ENCODE measurements at places on chromosomes 2 and 18.

GRCh38 chr2:38875227-38875575 is 533 bp downstream of the DHX57 start:
- DNase-seq, result no peak

DNA sequence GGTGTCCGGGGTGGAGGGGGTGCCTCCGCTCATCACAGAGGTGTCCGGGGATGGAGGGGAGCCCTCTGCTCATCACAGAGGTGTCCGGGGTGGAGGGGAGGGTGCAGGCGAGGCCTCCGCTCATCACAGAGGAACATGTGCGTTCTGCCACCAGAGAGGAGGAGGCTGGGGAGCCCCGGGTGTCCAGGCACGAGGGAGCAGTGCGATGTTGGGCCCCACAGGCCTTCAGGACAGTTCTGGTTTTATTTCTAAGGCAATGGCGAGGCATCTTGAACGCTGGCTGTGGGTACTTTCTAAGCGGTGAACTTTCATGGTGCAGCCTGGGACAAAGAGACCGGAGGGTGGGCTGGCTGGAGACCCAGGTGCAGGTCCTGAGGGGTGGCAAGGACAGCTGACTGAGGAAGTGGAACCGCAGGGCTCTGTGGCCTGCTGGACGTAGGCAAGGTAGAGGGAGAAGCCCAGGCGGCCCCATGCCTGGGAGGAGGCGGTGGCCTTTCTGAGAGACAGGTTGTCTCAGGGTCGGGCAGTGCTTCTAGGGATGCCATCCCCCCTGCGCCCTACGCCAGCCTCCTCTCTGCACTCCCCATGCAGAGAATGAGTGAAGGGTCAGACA is 196.6 kb upstream of the SALL3 start:
- DNase-seq, result no peak

DNA sequence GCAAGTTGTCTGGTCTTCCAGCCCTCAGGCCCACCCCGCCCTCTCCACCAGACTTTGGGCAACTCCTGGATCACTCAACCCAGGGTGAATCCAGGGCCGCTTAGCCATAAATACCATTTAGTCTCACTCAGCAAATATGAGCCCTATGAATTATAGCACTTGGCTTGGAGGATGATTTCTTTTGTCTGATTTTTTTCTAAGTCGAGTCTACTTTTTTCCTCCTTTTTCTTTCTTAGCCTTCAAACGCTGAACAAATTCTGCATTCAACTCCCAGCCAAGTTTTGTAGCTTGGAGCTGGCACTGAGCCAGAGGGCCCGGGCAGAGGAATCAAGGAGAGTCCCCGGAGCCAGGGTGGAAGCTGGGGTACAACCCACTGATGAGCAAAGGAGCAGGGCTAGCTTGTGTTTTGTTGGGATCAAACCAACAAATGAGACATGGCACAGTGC is 48.7 kb downstream of the SERTAD2 start:
- no peak for DNase-seq

DNA sequence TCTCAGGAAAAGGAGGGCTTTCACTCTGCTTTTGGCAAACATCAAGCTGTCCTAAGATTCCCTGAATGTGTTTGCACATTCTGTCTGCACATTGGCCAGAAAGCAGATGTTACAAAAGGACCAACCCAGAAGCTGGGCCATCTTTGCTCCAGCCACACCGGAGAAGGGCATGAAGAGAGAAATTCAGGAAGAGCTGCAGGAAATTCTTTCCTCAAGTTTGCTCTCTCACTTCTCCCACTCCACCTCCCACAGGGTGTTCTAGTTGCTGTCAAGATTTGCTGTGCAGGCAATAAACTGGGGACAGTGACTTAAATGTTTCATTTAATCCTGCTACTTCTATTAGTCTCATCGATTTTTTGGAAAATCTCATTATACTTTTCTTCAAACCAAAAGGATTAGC is 137.7 kb upstream of the UNC80 start:
- DNase-seq, result no peak

- DNase-seq, result no peak
Observed at GRCh38 chr2:102158011-102158755, 15.6 kb downstream of the IL1R1 start.

- DNase-seq, result no peak
Observed at GRCh38 chr2:155679647-155680046, 652.9 kb downstream of the NR4A2 start.

DNA sequence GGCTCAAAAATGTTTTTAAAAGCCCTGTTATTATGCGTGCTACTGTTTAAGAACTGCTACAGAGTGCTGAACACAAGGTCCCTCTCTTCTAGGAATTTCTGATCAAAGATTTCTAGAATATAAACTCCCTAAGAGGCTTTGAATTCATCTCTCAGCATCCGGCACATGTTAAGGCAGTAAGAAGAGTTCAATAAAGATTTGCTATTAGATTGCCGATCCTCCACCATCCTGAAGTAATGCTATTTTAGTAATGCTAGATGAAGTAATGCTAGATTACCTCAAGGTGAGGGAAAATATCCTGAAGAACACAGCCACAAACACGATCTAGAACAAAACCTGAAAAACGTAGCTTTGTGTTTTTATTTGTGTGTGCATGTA is 949 bp upstream of the MYL12B start:
- DNase-seq, result no peak

- no peak for DNase-seq
Observed at GRCh38 chr2:19868224-19868623, 33.6 kb downstream of the TTC32 start.

DNA sequence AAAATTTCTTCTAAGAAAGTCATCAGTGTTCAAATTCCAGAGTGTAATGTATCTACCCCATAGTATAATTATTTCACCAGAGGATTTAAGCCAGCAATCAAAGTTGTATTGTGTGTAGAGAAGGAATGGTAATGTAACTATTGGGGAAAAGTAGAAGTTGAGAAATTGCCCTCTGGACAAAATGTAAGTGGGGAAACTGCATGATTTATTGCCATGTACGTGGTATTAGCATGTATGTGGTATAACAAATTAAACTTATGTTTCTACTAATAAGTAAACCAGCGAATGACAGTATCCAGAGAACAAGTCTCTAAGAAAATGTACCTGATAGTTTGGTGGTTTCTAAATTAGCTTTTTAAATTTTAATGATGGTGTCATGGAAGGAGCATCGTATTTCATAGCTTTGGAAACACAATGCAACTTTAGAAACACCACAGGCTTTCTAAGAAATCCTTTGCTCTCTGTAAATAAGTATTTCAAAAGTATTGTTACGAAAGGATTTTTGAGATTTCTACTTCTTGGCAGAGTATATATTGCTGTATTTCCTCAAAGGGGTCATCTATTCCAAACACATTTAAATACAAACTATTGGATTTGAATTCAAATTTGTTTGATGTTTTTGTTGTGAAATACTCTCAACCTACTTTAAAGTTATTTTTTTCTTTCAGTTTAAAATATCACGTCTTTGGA is 1018.9 kb upstream of the ZEB2 start:
- DNase-seq, result no peak

DNA sequence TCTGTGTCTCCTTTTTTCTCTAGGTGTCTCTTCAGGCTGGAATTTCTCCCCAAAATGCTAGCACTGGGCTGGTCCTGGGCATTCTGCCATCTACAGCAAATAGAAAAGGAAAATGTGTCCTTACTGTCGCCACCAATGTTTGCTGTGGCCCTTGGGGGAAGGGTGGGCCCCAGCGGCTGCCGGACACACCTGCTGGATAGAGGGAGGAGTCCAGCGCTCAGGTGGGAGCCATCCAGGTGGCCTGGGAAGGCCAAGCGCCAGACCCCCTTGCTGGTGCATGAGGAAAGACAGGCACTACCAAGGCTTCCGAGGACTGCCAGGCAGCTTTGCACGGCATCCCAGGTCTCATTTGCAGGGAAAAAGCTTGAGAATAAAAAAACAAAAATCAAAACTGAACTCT is 147.7 kb upstream of the GATA6 start:
- no peak for DNase-seq

- no peak for DNase-seq
Observed at GRCh38 chr18:76361219-76361618, 133.8 kb downstream of the ZNF516 start.

DNA sequence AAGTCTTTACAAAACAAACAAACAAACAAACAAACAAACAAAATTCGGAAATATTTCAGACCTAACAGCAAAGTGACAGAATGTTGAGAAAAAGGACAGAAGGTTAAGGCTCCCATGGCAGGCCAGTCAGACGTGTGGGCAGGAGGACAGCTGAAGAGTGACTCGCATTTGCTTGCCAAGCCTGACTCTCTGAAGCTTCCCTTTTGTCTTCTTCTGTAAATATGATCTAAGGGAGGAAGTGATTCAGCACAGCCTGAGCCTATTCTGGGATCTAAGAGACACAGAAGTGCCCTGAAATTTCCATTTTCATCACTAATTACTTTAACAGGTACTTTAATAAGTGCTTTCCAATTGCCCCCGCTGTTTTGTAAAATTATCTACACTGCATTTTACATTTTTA is 134.0 kb upstream of the LYPD1 start:
- DNase-seq, result no peak

- DNase-seq, result no peak
Observed at GRCh38 chr2:147156970-147157369, 687.9 kb upstream of the ACVR2A start.

- DNase-seq, result no peak
Observed at GRCh38 chr2:119367472-119368099, 809 bp downstream of the DBI start.

GRCh38 chr2:131827481-131828163 is 299.9 kb downstream of the CCDC74A start:
- no peak for DNase-seq

- no peak for DNase-seq
Observed at GRCh38 chr18:50401295-50401694, 26.4 kb downstream of the SKA1 start.

GRCh38 chr2:29218071-29218470 is 102.9 kb downstream of the CLIP4 start:
- DNase-seq, result no peak

DNA sequence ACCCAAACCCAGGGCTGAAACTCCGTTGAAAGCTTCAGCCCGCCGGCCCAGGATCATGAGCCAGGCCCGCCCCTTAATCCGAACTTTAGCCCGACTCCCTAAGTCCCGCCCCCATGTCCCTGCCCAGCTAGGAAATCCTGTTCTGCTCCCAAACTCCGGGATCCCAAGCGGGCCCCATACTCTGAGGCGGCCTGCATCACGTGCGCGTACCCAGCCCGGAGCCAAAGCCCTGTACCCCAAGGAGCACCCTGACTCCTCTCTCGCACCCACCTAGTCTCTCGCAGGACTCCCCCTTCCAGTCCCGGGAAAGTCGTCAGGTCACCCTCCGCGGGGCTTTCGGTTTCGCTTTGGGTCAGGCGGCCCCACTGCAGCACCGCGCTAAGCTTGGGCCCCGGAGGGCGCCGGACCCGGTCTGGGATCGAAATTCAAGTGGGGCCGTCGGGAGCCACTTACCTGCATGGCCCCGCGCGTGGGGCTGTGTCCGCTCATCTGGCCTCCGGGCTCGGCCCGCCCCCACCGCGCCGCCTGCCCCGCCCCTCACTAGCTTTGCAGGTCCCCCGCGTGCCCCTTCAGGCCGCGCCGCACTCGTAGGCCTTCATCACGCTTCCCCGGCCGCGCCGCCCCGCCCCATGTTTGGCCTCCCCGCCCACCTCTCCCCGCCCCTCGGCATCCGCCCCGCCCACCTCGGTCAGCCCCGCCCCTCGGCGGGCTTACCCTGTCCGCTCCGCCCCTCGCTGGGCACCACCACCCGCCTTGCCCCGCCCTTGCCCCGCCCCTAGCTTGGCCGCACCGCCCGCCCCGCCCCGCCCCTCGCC is at the start of gene DNPEP:
TSS of gene DNPEP (minus strand) at position 607 of the 815 bp plus-strand sequence. CDS start at position 489, 118 bp downstream.
- DNase-seq, result peak; percentile 96

- DNase-seq, result no peak
Observed at GRCh38 chr2:8242739-8243138, 439.1 kb upstream of the ID2 start.

- DNase-seq, result no peak
Observed at GRCh38 chr2:222883420-222883819, 22.6 kb downstream of the ACSL3 start.

DNA sequence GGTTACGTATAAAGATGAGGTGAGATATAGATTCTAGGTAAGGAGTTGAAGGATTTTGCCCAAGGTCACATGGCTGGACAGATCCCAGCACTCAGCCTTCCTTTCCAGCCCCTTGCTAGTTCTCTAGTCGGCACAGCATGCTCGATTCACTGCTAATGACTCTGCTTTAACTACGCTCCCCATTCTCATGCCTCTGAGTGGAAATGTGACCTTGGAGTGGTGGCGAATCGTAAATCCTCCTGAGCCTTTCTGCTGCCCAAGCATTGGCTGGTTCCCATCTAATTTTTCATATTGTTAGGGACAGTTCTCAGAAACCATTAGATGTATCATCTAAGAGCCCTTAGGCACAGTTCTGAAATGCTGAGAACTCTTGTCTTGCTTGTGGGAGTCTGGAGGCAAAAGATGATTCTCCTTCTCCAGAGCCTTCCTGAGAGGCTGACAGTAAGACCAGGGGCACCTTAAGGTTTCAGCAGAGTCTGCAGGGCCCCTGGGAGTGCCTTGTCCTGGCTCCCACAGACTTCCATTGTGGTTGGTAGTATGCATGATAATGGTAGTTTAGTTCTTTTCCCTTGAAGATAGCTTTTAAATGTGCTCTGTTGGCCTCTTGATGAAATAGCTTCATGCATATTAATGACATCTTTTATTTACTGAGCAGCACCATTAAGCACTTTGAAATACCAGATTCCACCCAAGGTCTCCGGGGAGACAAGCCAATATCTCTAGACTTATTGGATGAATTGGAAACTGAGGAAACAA is 377.8 kb upstream of the SLC14A2 start:
- no peak for DNase-seq

GRCh38 chr2:241033994-241034393 is 35.6 kb downstream of the SNED1 start:
- DNase-seq, result no peak

DNA sequence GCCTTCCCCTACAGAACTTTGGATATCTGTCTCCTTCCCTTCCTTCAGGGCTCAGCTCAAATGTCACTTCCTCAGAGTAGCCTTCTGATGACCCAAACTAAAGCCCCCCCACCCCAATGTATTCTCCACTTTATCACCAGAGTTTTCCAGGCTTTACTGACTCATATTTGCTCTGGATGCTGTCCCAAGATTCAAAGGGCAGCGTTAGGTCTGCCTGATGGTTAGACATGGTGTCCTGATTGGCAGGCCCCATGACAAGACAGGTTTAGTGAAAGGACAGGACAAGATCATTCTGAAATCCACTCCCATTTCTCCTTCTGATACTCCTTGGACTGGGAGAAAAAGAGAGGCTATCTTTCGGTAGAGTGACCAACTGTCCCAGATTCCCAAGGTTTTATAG is 22.6 kb upstream of the RPIA start:
- DNase-seq, result no peak

DNA sequence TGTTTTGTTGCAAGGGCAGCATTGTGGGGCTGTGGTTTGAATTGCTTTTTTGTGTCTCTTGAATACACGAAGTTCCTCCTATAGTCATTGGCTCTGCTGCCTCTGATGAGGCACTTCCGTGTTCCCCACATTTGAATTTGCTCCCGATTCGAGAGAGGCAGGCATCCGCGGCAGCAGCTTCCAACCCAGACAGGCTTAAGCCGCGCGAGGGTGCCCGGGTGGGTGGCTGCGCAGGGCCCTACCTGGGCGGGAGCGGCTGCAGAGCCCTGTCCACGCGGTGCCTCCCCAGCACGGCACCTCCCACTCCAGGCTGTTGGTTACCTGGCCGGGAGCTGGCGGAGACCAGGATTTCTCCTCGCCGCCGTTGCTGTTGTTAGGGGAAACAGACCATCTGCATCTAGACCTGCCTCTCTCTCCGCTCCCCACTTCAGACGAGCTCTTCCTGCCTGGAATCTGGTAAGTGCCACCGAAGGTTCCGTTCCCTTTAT is 151.3 kb downstream of the NEDD4L start:
- no peak for DNase-seq

- no peak for DNase-seq
Observed at GRCh38 chr2:141109633-141110032, 1021.2 kb downstream of the LRP1B start.

Measured in activated T-cell treated with anti-CD3 and anti-CD28 coated beads for 4 hours (primary cell).